ENCODE measurements at places on chromosomes 5 and 9.

- DNase-seq: no peak
Observed at GRCh38 chr5:177334155-177334551, 17.3 kb downstream of the LMAN2 start.

DNA sequence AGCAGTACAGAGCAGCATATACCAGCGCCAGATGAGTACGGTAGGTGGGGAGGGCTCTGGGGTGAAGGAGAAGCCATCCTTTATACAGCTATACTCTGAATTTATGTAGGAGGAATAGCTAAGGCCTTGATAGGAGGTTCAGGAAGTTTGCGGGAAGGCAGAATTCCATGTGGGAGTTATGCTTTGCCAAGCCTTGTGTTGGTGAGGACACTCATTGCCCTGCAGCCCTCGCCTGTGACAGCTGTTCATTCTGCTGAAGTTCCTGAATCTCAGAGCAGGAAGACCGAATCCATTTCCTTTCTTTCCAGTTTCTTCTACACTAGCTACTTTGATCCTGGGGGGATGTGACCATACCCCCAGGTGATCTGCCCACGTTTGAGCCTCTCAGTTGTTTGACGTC, 7.7 kb downstream of the MFAP3 start:
- no peak for DNase-seq

- DNase-seq: no peak
Observed at GRCh38 chr5:146940295-146940694, 61.7 kb upstream of the PPP2R2B start.

DNA sequence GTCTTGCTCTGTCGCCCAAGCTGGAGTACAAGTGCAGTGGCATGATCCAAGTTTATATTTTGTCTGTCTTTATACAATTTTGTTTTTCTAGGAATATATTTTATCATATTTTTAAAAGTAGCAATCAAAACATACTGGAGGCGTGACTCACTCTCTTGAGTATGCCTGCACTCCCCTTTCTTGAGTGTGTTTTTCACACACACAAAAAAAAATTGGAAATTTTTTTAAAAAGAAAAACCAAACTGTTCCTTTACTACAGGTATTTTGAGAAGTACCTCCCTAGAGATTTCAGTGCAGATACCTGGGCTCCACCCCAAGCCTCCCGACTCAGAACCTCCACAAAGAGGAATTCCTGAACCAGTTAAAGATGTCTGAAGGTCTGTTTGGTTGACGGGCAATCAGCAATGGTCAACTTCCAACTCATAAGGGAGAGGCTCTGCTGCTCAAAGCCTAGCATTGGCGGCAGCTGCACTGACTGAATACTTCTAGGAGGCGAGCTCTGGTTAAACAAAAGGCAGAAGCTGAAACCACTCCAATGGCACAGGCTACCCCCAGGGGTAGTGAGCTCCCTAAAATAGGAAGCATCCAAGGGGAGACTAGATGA, 27.4 kb downstream of the PDE6A start:
- no peak for DNase-seq

- DNase-seq: no peak
Observed at GRCh38 chr9:92414566-92414965, 9.7 kb downstream of the OMD start.

GRCh38 chr5:102531506-102531905, 32.7 kb upstream of the SLCO6A1 start:
- DNase-seq: no peak

- DNase-seq: no peak
Observed at GRCh38 chr5:151954255-151954654, 29.6 kb upstream of the GLRA1 start.

DNA sequence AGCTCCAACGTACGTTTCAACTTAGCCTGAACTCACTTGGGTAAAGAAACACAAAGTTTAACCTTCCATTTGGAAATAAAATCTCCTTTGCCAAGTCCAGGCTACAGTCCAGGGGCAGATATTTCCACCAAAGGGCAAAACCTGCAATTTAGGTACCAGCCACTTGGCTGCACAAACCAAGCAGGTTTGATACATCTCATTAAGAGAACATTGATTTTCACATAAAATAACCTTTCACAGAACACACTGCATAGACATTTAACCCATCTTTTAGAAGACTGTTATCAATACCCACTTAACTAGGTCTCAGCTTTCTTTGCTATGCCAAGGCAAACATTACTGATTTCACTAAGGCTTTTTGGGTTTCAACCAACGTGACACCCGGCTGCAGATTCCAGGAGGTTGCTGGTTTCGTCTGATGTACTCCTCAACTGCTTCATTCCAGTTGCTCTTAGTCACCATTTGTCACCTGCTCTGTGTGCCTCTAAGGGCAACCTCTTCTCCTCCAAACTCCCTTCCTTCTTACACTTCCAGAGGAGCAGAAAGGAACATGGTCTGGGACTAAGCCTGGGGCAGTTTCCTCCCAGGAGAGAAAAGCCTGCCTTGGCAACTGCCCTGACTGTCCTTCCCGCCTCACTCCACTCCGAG, 67.1 kb downstream of the EPB41L4B start:
- DNase-seq: no peak

Data from CD4-positive, alpha-beta T cell treated with Interferon alpha-2 for 1 hour (primary cell).